ENCODE measurements at places on chromosomes 1 and 21. TPM values are rescaled to one million over a fixed set of nuclear protein-coding genes. Genes with fewer than 3 reads are reported as not detected.

GRCh38 chr21:29080454-29080941 is 7.0 kb upstream of the CCT8 start:
- no peak for DNase-seq

YIPF1 gene
- total RNA-seq: 13.7 TPM

SLC39A1 gene
- total RNA-seq: 30.9 TPM

TAL1 gene
- 1.6 TPM for total RNA-seq

GRCh38 chr1:39358491-39358890 is 132.9 kb upstream of the BMP8A start:
- DNase-seq: no peak

MRPL9 gene
- 44.6 TPM for total RNA-seq

DNA sequence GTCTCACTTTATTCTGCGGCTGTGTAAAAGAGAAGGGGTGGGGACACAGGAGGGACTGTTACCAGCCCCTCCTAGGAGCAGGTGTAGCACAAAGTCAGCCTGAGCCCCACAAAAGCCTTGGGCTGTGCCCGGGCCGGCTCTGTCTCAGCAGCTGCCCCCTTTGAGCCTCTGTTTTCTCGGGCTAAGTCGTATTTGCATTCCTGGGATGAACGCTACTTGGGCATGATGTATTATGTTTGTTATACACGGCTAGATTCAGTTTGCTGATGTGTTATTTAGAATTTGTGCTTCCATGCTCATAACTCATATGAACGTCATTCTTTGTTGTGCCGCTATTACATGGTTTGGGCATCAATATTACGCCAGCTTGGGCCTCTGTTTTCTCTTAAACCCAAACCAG is 47.8 kb downstream of the KCNN3 start:
- DNase-seq: no peak

DNA sequence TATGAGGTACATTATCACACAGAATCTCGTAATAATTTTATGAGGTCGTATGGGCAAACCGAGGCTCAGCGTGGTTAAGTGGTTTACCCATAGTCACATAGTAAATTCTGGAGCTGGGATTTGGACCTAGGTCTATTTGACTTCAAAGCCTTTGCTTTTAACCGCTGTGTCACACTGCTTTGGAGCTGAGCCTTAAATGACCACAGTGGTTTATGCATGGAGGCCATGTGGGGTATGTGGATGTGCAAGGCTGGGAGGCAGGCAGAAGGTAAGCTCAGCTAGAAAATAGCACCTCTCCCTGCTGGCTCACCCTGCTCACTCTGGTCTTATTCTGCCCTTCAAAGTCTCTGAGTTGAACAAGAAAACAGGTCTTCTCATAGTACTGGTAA is 269.5 kb downstream of the TRABD2B start:
- DNase-seq: no peak

Data from occipital lobe (tissue), 3 donors.